ENCODE measurements at places on chromosomes 5 and 9. TPM values are rescaled to one million over a fixed set of nuclear protein-coding genes. Genes with fewer than 3 reads are reported as not detected.

- no peak overlapping the region for H3K27ac ChIP-seq
- H3K4me1 ChIP-seq, result peaks cover 13% of the 10 kb centered on the region
- DNase-seq, result no peak
- no peaks in the 10 kb centered on the region for H3K36me3 ChIP-seq
- no peak overlapping the region for H3K4me3 ChIP-seq
- H3K27me3 ChIP-seq, result peaks cover 57% of the 10 kb centered on the region
Measured at GRCh38 chr5:69497006-69497520, 4.5 kb downstream of the OCLN start.

DNA sequence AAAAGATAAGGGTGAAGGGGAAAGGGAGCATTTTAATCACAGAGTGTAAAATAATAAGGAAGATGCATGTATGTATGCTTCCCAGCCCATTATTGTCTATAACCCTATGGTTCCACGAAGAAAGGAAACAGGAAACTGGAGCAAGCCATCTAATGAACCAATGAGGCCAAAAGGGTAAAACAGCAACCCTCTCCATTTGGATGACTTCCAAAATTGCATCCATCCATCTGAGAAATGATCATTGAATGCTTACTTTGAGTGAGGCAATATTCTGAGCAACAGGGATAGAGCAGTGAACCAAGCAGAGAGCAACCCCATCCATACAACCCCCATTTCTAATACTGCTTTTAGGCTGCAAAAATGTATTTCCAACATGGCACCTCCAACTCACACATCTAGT lies 46.9 kb downstream of the ARL15 start:
- peaks cover 30% of the 10 kb centered on the region for H3K4me1 ChIP-seq
- H3K4me3 ChIP-seq, result no peak overlapping the region
- H3K36me3 ChIP-seq, result no peaks in the 10 kb centered on the region
- H3K27me3 ChIP-seq, result no peaks in the 10 kb centered on the region

DNA sequence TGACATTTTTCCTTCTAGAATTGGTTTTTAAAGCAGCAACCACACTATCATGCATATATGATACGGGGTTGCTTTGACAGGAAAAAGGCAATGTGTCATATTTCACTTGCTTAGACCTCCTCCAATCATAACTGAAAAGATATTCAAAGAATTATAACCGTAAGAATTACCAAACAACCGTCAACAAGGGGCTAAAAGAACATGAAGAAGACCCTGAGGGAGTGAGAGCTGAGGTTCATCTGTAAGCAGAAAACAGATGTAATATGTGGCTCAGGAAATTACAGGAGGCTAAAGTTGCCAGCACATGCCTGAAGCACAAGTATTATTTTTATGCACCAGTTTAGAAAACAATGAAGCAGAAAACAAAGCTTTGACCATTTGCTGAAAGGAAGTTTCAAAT lies 78.9 kb downstream of the APBA1 start:
- H3K4me3 ChIP-seq, result no peak overlapping the region
- no peak for DNase-seq
- no peaks in the 10 kb centered on the region for H3K4me1 ChIP-seq

GRCh38 chr5:146880966-146881365 lies 2.4 kb upstream of the PPP2R2B start:
- peaks cover 4% of the 10 kb centered on the region for H3K4me1 ChIP-seq
- no peak overlapping the region for H3K4me3 ChIP-seq
- no peak for DNase-seq
- no peak overlapping the region for H3K27ac ChIP-seq

Gene MAP1B
- total RNA-seq, result not detected

- no peak for DNase-seq
- no peak overlapping the region for H3K4me3 ChIP-seq
- H3K4me1 ChIP-seq, result peaks cover 4% of the 10 kb centered on the region
- H3K27ac ChIP-seq, result no peak overlapping the region
- no peaks in the 10 kb centered on the region for H3K36me3 ChIP-seq
Measured at GRCh38 chr5:43773478-43773844, 170.5 kb downstream of the NNT start.

Measured in naive thymus-derived CD8-positive, alpha-beta T cell (primary cell).